ENCODE measurements at places on chromosomes 2 and 18.
A peak's percentile ranks its signal among the peaks of the same experiment; 100 is the strongest.

DNA sequence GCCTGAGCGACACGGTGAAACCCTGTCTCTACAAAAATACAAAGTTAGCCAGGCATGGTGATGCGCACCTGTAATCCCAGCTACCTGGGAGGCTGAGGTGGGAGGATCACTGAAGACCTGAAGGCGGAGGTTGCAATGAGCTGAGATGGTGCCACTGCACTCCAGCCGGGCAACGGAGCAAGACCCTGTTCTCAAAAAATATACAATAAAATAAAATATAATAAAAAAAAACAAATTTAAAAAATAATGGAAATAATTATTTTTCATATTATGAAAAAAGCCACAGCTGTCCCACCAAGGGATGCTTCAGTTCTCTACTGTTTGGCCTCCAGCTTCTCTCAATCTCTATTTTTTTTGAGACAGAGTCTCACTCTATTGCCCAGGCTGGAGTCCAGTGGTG, 10.4 kb downstream of the SLC19A3 start:
- no peak for DNase-seq

- no peak for DNase-seq
Observed at GRCh38 chr18:70463085-70463484, 174.2 kb downstream of the SOCS6 start.

GRCh38 chr2:233855345-233855744, 1.0 kb upstream of the HJURP start:
- DNase-seq, result no peak

- no peak for DNase-seq
Observed at GRCh38 chr2:60745330-60745729, 10.7 kb upstream of the PAPOLG start.

- DNase-seq, result no peak
Observed at GRCh38 chr2:232094201-232094600, 132.7 kb downstream of the DIS3L2 start.

- DNase-seq, result no peak
Observed at GRCh38 chr2:44879269-44880124, 62.0 kb upstream of the SIX3 start.

GRCh38 chr2:189402932-189403331, 38.3 kb upstream of the WDR75 start:
- no peak for DNase-seq

GRCh38 chr2:10091182-10091888, 11.1 kb upstream of the CYS1 start:
- DNase-seq, result no peak

- no peak for DNase-seq
Observed at GRCh38 chr2:205700331-205701132, 18.2 kb downstream of the NRP2 start.

GRCh38 chr18:23908827-23909226, 105.7 kb upstream of the TTC39C start:
- DNase-seq, result no peak

GRCh38 chr18:51519571-51519970, 322.1 kb upstream of the MEX3C start:
- DNase-seq, result no peak

DNA sequence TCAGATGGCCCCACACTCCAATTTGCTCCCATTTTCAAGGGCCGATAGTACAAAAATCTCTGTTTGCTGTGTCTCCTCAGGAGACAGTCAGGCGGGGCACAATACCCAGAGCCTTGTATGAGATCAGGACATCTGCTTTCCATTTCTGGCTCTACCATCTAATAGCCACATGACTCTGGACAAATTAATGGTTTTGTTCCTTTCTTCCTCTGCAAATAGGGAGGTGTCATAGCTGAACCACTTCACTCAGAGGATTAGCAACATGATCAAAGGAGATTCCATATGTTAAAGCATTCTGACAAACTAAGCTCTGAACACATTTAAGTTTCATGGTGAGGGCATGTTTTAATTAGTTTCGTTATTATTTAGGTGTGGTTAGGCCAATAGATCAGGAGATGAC, 602.1 kb upstream of the SYT4 start:
- DNase-seq, result no peak

DNA sequence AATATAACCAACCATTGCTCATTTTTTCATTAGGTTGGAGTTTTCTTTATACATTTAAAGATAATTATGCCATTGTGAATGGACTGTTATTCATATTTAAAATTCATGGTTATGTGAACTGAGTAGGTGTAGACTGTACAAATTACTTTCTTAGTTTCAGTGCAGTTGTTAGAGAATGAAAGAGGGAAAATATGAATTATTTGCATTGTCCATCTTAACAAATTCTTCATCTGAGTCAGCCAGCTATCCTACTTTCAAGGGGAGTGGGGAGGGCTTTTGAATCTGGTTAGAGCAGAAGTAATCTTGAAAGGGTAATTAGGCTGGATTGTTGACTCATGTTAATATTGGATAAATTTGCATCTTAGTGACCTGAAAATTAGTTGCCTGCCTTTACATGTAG, 212.0 kb downstream of the MCFD2 start:
- DNase-seq, result no peak

- DNase-seq, result no peak
Observed at GRCh38 chr2:231633241-231633976, 40.7 kb downstream of the TEX44 start.

DNA sequence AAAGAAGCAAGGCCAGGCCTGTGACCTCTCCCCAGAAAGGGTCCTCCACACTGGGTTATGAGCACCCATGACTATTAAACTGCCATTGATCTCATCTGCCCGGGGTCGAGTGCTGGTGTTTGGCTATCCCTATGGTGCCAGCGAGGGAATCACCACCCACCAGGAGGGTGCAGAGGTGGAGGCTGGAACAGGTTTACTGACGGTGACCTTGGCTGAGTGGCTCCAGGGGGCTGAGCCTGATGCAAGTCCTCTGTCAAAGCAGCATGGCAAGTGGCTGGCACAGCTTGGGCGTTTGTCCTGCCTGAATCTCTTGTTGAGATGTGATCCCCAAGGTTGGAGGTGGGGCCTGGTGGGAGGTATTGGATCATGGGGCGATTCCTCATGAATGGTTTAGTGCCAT, 196.4 kb upstream of the HDAC4 start:
- DNase-seq, result no peak

DNA sequence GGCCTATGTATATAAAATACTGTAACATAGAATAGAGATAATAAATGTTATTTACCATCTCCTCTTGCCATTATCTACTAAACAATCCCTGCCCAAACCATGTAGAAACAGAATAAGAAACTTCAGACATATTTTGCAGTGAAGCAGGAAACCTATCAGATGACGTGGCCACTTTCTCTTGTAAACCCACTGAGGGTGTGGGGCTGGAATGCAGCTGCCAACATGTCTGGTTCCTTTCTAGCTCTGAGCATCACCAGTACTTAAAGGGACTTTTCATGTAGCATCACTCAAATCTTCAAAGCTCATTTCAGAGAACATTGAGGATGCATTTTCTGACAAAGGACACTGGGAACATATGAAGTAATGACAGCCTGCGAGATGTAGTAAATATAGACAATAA, 251.8 kb downstream of the LPIN1 start:
- no peak for DNase-seq

- DNase-seq, result no peak
Observed at GRCh38 chr2:174058026-174058425, 92.9 kb upstream of the SP3 start.

DNA sequence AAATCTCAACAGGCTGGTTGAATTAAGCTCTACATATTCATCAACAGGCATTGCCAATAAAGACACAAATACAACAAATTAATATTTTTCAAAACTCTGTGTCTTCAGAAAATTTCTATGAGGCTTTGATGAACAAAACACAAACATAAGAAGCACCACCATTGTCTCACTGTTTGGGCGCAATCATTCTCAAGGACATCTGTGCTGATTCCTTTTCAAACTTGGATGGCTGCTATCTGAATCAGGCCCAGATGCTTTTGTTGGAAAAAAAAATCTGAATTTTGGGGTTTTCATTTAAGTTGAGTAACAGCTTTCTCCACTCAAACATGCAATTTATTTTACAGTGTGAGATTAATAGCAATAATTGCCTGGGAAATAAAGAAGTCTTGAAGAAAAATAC, 173.8 kb downstream of the NRXN1 start:
- DNase-seq, result no peak

- no peak for DNase-seq
Observed at GRCh38 chr2:155080373-155080772, 381.9 kb downstream of the KCNJ3 start.

- DNase-seq, result no peak
Observed at GRCh38 chr2:238286987-238287736, 1.2 kb downstream of the PER2 start.

DNA sequence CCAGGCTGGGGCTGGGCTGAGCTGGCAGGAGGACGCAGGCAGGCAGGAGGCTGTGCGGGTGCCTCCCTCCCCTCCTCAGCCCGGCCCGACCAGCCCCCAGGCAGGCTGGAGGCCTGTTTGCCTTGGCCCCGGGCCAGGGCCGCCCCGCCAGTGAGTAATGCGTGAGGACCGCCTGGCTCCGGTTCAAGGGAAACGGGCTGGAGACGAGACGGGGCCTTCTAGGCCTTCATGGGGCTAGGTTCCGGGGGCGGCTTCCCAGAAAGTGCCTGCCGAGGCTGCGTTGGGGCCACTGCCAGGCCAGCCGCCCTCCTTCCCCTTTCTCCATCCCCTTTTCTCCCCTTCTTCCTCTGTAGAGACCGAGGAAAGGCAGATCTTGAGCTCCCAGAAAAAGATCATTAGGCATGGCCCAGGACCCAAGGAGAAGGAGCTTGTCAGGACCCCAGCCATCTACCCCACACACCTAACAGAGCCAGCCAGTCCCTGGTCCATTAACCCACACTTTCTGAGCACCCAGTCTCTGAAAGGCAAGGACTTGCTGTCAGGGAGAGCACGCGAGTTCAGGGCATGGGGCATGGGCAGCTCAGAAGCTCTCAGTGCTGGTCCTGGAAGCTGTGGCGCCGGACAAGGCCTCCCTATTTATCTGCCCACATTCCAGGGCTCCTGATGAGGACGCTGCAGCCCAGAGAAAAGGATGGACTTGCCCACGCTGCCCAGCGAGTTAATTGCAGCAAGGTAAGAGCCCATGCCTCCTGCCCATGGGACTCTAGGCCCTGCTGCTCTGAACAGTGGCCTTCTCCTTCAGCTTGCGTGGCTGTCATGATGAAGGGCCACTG, 48.5 kb downstream of the SMAD7 start:
- peak; percentile 32 for DNase-seq

DNA sequence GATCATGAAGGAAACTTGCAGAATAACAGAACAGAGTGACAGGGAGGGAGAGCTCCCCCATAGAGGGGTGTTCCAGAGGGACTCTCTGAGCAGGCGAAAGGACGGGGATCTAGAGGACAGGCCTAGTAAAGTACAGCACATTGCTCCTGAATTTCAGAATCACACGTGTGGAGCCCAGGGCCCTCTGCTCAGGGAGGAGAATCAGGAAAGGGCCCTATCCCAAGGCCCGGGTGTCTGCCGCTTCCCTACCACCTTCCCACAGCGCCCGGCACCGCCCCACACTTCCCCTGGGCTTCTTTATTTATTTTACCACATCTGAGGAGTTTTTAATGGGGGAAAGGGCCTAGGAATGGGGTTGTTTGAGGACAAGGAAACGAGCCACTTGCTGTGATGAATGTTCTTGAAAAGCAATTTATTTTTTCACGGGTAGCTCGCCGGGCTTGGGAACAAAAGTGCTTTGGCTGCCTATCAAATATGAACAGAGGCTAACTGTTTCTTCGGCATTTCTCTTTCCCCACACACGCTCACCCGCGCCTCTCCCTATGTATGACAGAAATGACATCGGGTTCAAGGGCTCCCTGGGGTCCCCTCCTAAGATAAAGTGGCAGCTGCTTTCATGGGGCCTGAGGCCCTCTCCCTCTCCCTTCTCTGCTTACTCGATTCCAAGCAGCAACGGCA, 79.3 kb upstream of the GLI2 start:
- no peak for DNase-seq

- no peak for DNase-seq
Observed at GRCh38 chr18:47262301-47263149, 11.1 kb upstream of the SKOR2 start.

DNA sequence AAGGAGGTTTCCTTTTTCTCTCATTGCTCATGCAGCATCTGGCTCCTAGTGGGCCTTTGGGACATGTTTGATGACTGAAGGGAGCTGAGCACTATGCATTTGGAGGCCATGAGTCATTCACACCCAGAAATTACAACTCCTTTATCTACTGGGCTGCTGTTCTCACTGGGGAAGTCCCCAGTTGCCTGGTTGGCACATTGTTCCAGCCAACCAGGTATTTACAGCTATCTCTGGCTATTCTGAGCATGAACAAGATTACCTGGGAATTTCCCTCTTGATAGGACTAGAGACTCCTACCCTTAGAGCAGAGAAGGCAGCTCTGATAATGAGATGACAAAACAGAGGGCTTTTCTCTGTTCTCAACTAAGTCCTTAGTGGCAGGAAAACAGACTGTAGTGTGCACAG, 206.5 kb downstream of the SETBP1 start:
- DNase-seq, result no peak

DNA sequence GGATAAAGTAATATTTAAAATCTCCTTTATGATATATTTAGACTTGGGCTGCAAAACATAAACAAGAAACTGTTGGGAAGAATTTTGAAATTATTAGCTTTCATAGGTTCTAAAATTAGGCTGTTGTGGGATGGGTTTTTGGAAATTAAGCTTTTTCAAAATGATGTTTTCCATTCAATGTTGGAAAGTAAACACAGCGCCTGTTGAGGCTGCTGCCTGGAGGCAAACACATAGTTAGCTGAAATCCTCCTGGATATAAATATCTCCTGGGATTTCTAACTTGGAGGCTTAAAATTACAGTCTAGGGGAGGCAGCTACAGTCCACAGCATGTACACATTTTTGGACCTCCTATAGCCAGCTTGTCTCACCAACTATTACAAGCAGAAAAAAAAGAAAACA, 197.3 kb downstream of the DCC start:
- DNase-seq, result no peak

Data from NCI-H1694 (cell line).